ENCODE measurements at places on chromosomes 12 and 14.

GRCh38 chr12:117622087-117622486 lies 260.7 kb upstream of the NOS1 start:
- DNase-seq, result no peak

- no peak for DNase-seq
Measured at GRCh38 chr12:122732170-122732569, 1.5 kb upstream of the HCAR1 start.

GRCh38 chr14:76780058-76780345 lies 18.7 kb downstream of the VASH1 start:
- DNase-seq, result no peak

GRCh38 chr14:33127531-33127930 lies 188.9 kb downstream of the NPAS3 start:
- no peak for DNase-seq

DNA sequence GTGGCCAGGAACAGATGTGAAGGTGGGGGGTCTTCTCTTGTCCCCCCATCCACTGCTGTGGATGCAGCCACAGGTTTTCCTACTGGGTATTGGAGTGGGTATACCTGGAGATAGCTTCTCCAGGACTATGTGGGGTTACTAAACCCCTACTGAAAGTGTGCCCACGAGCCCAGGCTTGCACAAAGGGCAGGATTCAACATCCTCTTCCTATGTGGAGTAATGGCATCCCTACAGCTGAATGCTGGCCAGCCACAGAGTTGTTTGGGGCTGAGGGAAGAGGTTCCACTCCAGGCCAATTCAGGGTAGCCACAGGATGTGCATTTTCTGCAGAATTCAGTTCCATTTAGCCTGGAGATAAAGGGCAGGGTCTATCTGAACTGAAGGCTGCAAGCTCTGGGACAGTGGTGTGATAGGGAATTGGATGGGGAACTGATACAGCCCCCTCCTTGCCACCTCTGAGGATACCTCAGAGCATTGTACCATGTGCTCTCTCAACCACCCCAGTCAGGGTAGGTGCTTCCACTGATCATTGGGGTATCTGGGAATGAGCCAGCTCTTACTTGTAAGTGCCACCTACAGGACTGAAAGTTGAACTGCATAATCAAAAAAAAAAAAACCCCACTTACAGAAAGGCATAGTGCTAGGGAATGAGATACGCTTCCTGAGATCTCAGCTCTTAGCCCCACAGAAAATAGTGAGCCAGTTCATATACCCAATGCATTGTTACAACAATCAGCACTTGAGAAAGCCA lies 187.1 kb downstream of the KITLG start:
- DNase-seq, result peak; percentile 4

GRCh38 chr12:62631471-62632410 lies 165.1 kb downstream of the MON2 start:
- DNase-seq, result peak; percentile 38

- no peak for DNase-seq
Measured at GRCh38 chr14:68977718-68978171, 1.4 kb downstream of the ACTN1 start.

DNA sequence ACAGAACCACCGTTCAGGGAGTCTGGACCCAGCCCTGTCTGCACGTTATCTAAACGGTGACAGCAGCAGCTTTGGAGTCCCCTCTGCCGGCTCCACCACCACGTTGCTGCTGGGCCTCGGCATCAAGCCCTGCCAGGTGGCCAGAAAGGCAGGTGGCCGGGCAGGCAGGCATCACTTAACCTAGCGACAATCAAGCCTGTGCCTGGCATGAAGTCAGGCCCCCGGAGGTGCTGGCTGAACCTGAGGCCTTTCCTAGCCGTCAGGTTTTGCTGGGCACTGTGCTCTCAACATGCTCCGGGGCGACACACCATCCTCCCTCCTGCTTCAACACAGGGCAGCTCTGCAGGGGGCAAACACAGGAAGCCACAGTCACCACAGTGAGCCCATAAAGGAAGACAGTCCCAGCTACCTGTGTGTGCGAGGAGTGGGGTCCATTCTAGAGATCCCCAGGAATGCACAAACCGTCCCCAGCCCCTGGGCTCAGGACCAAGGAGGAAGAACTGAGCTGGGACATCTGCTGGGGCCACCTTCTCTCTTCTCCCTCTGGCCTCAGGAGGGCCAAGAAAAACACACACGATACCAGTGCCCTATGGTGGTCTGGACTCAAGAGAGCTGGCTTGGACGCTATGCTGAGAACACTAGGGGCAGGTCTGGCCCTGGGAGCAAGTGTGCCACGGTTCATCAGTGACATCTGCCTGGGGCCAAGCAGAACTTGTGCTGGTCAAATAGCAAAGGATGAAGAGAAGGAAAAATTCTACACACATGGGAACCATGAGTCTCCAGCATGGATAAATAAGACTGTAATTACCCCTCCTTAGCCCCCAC lies 44.7 kb downstream of the CCDC88C start:
- DNase-seq, result no peak

DNA sequence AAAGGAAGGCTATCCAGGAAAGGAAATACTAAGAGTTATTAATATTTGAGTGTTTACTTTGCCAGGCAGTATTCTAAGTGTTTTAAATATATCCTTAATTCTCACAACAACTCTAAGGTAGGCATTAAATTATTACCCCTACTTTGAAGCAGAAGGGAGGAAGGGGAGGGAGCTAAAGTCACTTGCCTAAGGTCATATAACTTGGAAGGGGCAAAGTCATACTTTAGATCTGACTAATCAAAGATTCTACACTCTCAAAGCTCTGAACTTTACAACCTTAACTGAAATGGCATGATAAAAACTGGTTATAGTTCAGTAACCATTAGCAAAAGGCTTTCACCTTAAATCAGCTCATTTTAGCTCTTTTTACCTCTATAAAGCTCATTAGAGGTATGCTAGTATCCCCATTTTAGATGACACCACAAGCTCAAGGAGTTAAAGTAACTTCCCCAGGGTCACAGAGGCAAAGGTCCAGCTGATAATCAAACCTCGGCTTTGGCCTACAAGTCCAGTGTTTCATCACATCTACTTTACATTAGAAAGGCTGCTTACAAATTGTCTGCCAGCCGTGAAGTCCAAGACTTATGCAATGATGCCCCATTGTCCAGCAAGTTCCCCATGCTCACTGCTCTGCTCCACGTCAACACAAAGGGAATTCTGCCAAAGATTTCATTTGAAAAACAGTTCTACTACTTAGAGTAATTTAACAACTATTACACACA lies 223.9 kb downstream of the MED13L start:
- DNase-seq, result no peak

DNA sequence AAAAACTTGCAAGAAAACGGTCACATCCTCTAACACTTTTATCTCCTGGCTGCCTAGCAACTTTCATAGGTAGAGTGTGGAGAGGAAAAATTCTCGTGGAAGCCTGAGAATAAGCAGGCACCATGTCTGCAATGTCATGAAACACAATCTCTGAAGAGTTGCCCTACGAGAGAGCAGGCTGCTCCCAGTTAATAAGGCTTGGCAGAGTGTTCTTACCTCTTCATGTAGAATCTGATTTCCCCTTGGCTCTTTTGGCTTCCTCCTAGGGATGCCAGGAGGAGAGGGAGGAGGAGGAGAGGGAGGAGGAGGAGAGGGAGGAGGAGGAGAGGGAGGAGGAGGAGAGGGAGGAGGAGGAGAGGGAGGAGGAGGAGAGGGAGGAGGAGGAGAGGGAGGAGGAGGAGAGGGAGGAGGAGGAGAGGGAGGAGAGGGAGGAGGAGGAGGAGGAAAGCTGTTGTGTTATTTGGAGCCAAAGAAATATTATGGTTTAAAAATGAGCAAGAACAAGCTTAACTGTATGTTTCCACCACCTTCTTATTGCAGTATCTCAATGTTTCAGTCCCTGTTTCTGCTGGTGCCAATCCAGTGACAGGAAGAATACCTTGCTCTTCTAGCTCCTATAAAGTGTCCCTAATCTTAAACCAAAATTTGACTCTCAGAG lies 52.9 kb downstream of the EGLN3 start:
- no peak for DNase-seq

DNA sequence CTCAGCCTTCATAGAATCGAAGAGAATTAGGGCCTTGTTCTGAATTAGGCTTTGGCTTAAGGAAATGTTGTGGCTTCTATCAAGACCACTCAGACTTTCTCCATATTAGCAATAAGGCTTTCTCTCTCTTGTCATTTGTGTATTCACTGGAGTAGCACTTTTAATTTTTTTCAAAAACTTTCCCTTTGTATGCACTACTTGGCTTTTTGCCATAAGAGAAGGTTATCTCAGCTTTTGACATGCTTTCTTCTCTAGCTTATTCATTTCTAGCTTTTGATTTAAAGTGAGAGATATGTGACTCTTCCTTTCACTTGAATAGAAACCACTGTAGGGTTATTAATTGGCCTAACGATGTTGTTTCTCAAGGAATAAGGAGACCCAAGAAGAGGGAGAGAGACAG lies 244.2 kb downstream of the GPHN start:
- DNase-seq, result no peak

GRCh38 chr12:33605757-33606156 lies 166.1 kb upstream of the SYT10 start:
- DNase-seq, result no peak

- DNase-seq, result peak; percentile 18
Measured at GRCh38 chr14:30521899-30522736, 36.8 kb upstream of the G2E3 start.

DNA sequence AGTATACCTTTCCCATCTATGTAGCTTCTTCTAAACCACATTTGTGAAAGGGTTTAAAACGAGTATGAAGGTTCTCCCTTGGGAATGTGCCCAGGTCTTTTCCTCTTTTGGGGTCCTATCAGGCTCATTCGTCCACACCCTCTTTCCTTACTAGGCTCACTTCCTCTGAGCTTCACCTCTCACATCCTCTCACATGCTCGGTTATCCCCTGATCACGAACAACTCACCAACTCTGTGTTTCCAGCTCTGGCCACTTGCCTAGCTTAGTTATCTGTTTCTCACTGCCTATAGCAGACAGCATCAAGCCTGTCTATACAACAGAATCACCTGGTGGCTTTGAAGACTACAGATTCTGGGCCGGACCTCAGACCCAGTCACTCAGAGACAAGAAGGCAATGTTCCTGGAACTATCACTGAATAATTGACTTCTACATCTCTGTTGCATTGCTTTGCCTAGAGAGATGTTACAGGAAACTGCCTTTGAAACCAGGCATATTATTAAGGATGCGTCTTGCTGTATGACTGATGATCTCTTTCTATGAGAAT lies 158.2 kb downstream of the FOXN3 start:
- no peak for DNase-seq
